T-helper 9 cell (primary cell): ENCODE measurements at places on chromosomes 16 and 17.

DNA sequence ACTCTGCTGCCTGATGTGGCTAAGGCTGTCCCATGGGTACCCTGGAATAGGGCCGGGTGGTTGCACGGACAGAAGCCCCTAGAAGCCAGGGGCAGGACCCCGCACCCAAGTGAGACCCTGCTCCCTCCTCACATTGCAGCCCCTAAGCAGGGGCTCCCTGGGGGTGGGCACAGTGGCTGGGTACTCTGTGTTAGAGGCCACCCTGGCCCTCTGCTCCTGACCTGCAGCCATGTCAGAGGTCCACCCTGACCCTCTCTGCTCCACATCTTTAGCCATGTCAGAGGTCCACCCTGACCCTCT lies 2.1 kb downstream of the CBFA2T3 start:
- no peak for DNase-seq

DNA sequence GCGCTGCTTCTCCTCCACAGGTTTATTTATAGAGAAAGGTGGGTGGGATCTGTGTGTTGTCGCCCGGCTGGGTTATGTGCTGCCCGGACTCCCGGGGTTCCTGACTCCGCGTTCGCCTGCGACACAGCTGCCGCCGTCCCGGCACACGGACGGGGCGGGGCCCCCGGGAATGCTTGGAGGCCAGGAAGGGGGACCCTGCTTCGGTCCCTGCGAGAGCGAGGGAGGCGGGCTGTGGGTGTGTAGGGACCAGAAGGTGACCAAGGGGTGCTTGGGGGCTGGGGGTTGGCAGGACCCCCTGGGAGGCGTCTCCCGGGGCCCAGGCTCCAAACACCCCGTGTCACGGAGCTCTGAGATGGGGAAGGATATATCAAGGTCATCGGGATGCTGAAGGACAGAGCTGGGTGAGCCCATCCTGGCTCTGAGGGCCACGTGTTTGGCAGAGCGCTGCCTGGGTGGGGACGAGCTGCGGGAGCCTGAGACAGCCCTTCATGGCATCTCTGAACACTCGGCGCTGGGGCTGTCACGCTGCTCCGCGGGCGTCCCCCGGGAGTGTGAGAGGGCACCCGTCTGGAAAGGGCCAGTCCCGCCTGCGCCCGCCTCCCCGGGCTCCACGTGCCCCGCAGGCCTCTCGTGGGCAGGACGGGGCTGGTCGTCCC lies 4.2 kb downstream of the CACNA1H start:
- no peak for DNase-seq

- no peak for DNase-seq
Observed at GRCh38 chr16:65832679-65833078, 533.8 kb upstream of the CDH5 start.

DNA sequence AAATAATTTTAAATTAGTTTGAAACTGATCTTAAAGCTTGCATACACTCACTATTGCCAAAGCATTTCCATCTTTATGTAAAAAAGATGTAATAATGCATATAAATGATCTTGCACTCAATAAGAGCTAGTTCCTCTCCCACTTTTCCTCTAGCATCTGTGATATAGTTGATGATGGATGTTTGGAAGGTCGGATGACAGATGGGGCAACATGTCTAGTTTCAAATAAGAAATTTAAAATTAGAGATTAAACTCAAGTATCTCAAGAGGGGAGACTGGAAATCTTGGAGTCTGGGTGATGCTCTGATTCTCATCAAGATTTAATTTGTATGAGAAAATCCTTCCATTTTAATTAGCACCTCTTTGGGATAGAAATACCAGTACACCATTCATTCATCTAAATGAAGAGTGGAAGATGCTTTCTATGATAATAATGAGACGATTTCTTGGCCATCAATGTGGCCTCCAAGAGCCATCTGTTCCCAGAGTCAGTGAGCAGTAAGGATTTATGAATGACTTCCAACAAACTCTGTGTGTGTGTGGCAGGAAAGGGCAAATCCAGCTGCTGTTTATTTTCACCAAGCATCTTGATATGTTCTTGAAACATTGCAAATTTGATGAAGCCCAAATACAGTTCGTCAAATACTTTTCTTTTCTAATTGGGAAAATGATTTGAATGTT lies 616.3 kb upstream of the CDH8 start:
- DNase-seq: no peak

- DNase-seq: no peak
Observed at GRCh38 chr16:16828913-16829398, 450.0 kb downstream of the NPIPA7 start.

DNA sequence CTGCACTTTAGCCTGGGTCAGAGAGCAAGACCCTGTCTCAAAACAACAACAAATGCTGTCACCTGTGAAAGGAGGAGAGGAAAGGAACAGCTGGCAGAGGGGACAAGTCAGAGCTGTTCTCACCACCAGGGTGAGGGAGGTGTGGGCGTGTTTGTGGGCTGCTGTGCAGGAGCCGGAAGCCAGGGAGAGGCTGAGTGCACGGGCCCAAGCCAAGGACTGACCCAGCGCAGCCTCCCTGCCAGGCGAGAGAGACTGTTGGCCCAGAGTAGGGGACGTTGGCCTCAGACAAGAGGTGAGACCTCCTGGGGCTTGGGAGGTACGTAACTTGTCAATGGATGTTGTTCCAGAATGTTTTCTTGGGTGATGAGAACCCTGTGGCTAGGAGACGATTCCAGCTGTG lies 10.7 kb downstream of the SPNS2 start:
- DNase-seq: no peak

DNA sequence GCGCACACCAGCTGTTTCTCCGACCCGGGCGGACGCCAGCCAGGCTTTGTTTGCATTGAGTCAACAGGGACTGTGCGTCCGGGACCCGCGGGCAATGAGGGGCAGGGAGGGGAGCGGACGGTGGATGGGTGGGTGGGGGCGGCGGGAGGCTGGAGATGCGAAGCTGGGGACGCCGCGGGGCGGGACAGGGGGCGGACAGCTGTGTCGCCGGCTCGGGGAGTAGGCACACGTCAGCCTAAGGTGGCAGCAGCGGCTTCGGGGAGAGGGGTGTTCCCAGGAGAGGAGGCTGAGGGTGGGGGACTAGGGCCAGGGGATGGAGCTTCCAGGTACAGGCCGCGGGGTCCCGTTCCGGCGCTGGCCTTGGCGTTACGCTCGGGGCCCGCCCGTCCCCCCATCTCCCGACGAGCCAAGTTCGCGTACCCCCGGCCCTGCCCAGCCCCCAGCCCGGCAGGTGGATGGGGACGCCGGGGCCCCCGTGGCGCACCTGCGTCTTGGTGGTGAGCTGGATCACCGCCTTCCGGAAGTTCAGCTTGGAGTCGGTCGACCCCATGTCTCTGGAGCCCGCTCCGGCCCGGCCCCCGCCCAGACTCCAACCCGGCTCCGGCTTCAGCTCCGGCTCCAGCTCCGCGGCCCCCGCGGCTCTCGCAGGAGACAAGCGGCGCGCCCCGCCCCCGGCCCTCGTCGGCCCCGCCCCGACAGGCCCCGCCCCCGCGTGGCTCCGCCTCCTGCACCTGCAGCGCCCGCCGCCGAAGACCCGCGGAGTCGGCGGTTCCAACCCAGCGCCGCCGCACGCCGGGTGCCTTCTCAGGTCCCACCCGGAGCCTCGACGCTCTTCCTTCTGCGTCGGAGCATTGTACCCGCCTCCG lies at the start of gene HID1:
Gene HID1 (minus strand): TSS at position 653 of the 866 bp plus-strand sequence. CDS start 103 bp downstream, at position 550.
- peak; percentile 85 for DNase-seq
